ENCODE measurements at places on chromosomes 5 and 9.

DNA sequence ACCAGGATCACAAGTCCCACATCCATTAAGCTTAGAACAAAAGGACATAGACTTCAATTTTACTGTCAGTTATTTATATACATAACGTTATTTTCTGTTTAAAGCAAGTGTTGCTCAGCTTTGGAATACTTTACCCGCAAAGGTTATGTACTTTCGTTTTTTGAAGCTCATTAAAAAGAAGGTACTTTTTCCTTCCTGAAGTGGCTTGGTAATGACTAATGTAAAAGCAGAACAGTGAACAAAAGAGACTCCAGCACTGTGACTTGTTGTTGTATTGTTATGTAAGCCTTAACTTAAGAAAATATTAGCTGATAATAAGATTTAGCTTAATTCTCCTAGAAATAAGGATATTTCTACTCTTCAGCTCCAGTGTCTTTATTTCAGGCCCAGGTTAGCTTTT is 97.3 kb upstream of the SLCO6A1 start:
- peak; percentile 11 for DNase-seq

- DNase-seq, result peak; percentile 94
Observed at GRCh38 chr9:107751567-107752210, 262.1 kb upstream of the KLF4 start.

GRCh38 chr9:136056546-136057235 is 38.4 kb downstream of the NACC2 start:
- DNase-seq, result no peak

- no peak for DNase-seq
Observed at GRCh38 chr5:172065431-172066065, 59.1 kb upstream of the FBXW11 start.

GRCh38 chr5:1840741-1841521 is 39.7 kb downstream of the NDUFS6 start:
- no peak for DNase-seq

DNA sequence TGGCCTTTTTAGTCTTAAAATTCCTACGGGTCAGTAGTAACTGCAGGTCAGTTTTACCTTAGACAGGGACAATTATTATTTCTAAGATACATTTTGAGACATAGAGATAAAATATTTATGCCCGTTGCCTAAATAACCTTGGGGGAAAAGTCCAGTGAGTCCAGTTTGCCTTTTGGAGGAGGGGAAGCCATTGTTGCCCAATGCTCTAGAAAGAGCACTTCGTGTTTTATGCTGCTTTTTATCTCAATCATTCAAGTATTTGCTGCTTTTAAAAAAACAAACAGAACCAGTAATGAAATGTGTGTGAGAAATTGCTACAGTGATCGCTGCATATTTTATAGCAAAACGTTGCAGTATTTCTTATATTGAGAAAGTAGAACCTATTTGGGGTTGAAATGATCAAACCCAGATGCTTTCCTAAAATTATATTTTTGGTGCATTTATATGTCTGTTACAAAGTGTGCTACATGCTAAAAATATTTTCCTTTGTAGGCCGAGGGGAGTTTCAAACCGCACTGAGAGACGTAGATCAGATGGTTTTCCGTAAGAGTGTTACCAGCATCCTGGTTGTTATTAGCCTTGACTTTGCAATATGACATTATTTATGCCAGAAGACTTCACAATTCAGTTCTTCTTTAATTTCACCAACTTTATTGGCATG is 266.8 kb downstream of the AOPEP start:
- DNase-seq, result no peak

- DNase-seq, result no peak
Observed at GRCh38 chr5:112649882-112650281, 87.8 kb upstream of the APC start.

- no peak for DNase-seq
Observed at GRCh38 chr9:132181796-132182313, 20.0 kb downstream of the NTNG2 start.

DNA sequence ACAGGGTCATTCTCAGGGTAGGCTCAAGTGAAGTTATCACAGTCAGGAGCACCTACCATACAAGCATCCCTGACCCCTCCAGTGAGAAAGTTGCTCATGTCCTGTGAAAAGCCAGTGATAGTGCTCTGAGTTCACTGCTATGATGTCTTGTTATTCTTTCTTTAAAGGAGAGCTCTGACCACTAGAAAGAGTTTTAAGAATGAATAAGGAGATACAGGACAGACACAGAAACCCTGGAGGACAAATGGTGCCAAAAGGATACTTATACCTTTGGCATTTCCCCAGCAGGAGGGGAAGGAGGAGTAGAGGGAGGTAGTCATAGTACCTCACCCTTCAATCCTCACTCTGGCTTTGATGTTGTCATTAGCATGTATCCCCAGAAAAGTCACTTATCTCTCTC is 84.0 kb upstream of the AGXT2 start:
- DNase-seq, result no peak

- DNase-seq, result no peak
Observed at GRCh38 chr5:18037718-18038117, 403.5 kb downstream of the TAF11L14 start.

- DNase-seq, result no peak
Observed at GRCh38 chr9:70049236-70049635, 5.6 kb downstream of the MAMDC2 start.

DNA sequence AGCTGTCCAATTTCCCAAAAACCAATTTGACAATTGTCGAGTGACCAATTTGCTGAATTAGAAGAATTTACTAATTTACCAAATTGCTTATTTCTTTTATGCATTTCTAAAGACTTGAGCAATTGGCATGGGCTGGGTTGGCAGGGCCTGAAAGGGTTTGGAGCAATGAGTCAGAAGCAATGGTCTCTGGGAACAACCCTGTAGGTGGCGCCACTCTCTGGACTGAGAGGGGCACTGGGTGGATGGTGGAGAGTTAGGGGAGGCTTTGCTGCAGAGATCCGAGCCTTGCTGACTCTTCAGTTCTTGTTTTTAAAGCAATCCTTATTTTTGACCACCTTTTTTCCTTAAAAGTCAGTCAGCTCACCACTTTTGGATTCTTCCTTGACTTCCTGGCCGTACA is 71.5 kb upstream of the RPS23 start:
- no peak for DNase-seq

DNA sequence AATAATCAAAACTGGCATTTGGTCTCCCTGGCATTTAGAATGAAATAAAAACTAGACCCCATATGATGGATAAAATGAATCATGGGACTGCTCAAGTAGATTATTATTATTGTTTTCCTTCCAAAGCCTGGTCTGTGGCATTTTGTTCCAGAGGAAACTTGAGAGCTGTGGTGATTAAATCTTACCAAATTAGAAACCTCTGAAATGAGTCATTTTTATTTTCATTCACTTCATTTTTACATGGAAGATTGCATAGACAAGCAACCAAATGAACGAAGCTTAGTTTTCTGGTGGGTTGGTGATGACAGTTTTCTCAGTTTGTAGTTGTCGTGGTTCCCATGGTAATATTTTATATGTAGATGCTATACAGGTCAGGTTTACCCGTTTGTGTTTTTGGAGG is 23.4 kb downstream of the PAM start:
- DNase-seq, result no peak

GRCh38 chr5:157107508-157107907 is 1.3 kb downstream of the HAVCR2 start:
- peak; percentile 62 for DNase-seq

- peak; percentile 91 for DNase-seq
Observed at GRCh38 chr5:40502736-40503135, 177.0 kb upstream of the PTGER4 start.

DNA sequence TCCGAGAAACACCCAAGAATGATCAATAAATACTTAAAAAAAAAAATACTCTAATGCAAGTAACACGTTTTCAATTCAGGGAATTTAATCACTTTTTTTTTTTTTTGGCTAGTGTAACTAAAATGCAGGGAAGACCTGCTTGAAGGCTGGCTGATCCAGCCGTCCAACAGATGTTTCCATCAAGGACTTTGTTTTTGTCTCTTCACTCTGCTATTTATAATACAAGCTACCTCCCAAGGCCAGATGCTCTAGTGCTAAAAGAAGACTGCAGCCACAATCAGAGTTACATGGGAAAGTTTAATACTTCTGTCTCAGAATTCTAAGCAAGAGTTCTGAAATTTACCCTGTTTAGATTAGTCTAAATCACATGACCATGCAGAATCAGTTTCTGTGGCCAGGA is 14.5 kb downstream of the TBCA start:
- DNase-seq, result no peak

DNA sequence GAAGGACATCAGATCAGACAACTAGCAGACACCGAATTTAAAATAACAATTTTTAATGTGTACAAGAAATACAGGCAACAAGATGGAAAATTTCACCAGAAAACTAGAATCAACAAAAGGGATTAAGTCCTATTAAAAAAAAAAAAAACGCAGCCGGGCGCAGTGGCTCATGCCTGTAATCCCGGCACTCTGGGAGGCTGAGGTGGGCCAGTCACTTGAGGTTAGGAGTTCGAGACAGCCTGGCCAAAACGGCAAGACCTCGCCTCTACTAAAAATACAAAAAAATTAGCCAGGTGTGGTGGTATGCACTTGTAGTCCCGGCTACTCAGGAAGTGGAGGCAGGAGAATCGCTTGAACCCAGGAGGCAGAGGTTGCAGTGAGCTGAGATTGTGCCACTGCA is 64.3 kb upstream of the UBAC1 start:
- DNase-seq, result no peak

GRCh38 chr9:96425500-96426169 is 7.5 kb upstream of the ZNF367 start:
- DNase-seq, result no peak

GRCh38 chr5:72494623-72495124 is 12.5 kb downstream of the ZNF366 start:
- no peak for DNase-seq

GRCh38 chr9:116286297-116286696 is 132.7 kb downstream of the PAPPA start:
- DNase-seq, result no peak

- DNase-seq, result peak; percentile 95
Observed at GRCh38 chr9:115035841-115036612, 81.9 kb downstream of the TNC start.

DNA sequence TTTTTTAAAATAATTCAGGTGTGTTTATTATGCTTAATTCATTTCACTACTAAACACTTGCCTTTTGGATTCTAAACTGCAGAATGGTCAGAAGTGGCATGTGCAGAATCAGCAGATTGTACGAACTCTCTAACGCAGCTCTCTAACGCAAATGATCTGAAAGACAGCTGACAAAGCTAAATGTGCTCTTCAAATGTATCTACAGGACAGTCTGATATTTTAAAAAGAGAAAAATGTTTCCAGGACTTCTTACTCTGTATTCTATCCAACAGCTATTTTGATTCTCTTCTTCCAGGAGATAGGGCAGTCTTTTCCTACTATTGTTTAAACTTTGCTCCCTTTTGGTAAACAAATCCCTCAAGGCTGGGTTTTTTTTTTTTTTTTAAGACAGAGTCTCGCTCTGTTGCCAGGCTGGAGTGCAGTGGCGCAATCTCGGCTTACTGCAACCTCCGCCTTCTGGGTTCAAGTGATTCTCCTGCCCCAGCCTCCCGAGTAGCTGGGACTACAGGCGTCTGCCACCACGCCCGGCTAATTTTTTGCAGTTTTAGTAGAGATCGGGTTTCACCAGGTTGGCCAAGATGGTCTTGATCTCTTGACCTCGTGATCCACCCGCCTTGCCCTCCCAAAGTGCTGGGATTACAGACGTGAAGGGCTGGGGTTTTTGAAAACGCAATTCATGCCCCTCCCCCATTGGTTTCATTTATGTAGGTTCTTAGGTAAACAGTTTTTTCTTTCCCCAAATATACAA is 1.2 kb downstream of the NMRK1 start:
- peak; percentile 46 for DNase-seq

GRCh38 chr9:69020301-69021145 is 6.6 kb upstream of the PRKACG start:
- DNase-seq, result no peak

DNA sequence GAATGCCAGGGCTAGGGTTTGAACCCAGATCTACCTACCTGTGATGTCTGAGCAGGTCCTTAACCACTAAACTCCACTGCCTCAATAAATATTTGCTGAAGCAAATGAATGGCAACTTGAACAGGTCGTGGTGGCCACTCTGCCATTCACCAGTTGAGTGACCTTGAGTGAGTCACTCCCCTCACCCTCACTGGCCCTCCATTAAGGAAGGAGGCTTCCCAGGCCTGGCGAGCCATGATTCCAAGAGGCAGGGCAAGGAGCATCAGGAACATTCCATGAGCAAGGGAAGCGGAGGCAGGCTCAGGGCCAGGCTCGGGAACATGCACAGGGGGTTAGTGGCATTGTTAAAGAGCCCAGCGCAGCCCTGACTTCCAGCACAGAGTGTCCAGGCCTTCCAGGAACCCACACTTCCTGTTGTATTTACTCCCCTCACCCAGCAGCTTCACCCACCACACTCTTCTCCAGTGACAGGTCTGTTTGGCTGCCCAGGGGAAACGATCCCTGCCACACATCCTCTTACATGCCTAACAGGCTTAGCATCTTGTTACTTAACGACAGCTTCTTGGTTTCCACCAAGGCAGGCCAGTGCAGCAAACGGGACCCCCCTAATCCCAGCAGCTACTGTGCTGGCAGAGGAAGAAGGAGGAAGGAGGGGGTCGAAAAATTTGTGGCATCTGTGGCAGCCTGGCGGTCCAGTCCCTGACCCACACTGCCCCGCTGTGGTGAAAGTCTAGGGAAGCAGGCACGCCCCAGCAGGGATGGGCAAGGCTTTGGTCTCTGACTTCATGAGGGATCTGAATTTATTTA is 43.7 kb upstream of the TTC1 start:
- DNase-seq, result peak; percentile 52

- DNase-seq, result no peak
Observed at GRCh38 chr9:95834281-95834907, 41.1 kb upstream of the ERCC6L2 start.

- DNase-seq, result no peak
Observed at GRCh38 chr9:89749500-89750116, 144.8 kb downstream of the GADD45G start.

DNA sequence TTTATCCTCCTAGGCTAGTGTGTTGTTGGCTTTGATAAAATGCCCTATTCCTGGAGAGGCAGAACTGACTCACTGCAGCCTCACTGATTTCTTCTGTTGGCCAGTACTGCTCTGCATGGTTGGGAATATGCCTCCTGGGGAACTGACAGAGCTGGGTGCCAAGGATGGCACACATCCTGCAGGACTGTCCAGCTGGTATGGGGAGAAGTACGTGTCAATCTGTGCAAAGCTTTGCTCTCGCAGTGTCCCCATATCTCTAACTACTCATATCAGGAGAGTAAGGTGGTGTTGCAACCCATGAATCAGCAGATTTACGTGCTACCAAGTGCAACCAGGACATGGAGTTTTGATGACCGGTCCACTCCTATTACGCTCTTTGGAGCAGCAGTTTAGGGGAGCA is 74.7 kb downstream of the TEK start:
- no peak for DNase-seq

GRCh38 chr5:141373673-141374317 is at the start of gene PCDHGA6:
PCDHGA6 (plus strand) TSS chr5:141373891; CDS start chr5:141374084, 193 bp downstream.
- no peak for DNase-seq

- no peak for DNase-seq
Observed at GRCh38 chr5:72117307-72117706, 10.0 kb downstream of the MAP1B start.

- DNase-seq, result peak; percentile 5
Observed at GRCh38 chr5:106121972-106122605, 1548.6 kb downstream of the EFNA5 start.

GRCh38 chr9:102253099-102253498 is 514.7 kb upstream of the GRIN3A start:
- no peak for DNase-seq

All from inflammatory macrophage treated with lipopolysaccharide for 4 hours (primary cell).